Small intestine (tissue), 16 donors: ENCODE measurements at places on chromosomes 1 and 21.

- DNase-seq = no peak
These were observed 74.9 kb downstream of the RRAGC start for GRCh38 chr1:38784452-38785284.

GRCh38 chr1:147635342-147635741 lies 35.0 kb downstream of the ACP6 start:
- no peak for DNase-seq

- no peak for DNase-seq
These were observed 931.4 kb upstream of the ADGRL2 start for GRCh38 chr1:80869299-80869698.

DNA sequence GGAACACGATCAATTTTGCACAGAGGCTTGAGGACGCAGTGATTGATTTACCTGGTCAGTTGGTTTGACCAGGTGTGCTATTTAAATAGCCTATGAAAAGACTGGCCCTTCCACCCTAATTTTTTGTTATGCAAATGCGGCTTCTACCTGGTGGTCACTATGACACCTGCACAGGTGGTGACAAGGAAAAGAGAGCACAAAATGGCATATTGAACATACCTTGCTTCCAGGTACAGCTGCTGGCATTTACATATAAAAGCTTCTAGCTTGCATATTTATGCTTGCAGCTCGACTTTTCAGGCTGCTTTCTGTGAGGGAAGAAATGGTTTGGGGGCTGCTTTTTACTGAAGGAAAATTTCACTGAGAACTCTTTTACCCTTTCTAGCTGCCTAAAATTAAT lies 15.3 kb upstream of the FMO4 start:
- no peak for DNase-seq

DNA sequence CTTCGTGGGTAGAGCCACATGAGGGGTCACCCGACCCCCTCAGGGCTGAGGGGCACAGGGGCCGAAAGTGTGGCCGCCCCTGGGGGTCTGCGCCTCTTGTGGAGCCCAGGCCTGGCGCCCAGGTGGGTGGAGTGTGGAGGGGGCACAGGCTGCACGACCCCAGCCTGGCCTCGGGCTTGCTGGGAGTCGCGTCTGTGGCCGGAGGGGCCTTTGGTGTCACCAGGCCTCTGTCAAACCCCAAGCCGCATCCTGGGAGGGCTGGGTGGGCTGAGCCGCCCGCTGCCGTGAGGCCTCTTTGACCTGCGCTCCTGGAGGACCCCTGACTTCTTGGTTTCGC lies 60.7 kb downstream of the FAAP20 start:
- no peak for DNase-seq
